ENCODE measurements at places on chromosomes 5 and 9.

GRCh38 chr9:93190133-93190525, 6.2 kb downstream of the WNK2 start:
- DNase-seq = no peak

GRCh38 chr5:133926489-133927299, 41.7 kb downstream of the C5orf15 start:
- DNase-seq = no peak

DNA sequence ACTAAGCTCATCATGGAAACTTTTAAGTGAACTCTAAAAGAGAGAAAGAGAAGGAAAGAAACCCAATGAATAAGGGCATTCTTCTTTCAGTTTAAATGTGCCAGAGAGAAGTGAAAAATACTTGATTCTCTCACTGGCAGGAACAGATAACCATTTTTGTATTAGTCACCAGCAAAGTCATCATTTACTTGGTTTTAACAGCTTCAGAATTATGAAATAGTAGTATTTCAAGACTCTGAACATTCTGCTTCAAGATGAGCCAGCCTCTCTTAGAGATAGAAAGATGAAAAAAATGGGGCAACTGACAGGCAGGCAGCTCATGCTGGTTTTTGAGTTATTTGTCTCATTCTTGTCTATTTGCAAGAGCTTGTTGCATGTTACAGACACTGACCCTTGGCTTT, 103.5 kb downstream of the GCNT1 start:
- no peak for DNase-seq

DNA sequence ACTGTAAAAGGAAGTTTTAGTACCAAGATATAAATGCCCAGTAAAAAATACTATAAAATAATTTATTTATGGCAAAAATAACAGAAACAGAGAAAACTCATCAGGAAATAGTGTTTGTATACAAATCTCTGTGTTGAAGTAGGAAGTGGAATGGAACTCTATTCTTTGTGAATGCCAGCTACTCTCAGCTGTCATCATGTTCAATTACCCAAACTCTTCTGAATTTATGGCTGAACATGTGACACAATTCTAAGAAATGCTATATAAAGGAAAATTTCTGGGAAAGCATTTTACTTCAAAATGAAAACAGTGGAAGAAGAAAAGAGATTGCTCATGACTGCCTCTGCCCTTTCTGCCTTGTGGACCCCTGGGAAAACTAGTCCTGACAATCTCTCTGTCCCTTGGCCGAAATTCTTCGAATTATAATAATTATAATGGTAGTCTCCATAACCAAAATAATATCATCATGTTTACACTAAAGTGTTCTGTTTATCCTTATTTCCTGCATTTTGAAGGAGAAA, 522.3 kb upstream of the ST8SIA4 start:
- no peak for DNase-seq
